ENCODE measurements at places on chromosomes 7 and 10.

DNA sequence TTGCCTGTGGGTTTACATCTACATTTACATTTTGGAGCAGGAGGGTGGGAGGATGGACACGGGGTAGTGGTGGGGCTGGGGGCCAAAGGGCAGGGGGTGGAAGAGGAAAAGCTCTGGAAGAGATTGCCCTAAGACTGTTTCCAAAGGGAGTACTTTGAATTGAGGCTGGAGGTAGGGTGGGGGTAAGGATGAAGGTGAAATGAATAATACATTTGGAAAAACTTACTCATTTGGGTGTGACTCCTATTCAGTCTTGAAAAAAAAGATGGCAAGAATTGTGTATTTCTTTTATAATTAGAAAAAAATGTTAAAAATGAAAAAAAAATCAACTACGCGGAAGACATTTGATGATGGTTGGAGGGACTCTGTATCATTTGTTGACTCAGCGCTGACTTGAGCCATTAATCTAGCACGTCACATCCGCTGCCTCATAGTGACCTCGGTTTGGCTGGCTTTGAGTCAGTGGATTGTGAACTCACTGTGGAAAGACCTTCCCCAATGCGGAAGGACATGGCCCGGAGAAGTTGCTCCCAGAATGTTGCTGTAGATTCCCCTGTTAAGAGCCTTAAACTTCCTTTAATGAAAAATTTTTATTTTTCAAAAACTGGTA is 2.8 kb downstream of the FAM180A start:
- DNase-seq, result no peak

GRCh38 chr7:2080060-2080387 is 152.7 kb downstream of the MAD1L1 start:
- DNase-seq, result no peak

DNA sequence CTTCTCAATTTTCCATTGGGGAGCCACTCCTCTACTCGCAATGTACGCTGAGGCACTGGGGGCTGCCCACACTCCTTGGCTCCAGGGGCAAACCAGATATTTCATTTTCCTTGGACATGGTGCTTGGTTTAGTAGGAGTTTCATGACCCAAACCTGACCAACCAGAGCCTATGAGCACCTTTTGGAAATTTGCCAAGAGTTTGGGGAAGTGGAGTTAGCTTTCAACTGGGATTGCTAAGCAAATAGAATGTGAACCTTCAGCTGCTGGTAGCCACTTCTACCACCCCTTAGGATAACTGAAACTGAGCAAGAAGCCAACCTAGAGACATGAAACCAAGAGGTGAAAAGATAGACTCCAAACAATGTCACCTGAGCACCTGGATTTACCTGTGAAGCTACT is 74.9 kb upstream of the COL13A1 start:
- no peak for DNase-seq

DNA sequence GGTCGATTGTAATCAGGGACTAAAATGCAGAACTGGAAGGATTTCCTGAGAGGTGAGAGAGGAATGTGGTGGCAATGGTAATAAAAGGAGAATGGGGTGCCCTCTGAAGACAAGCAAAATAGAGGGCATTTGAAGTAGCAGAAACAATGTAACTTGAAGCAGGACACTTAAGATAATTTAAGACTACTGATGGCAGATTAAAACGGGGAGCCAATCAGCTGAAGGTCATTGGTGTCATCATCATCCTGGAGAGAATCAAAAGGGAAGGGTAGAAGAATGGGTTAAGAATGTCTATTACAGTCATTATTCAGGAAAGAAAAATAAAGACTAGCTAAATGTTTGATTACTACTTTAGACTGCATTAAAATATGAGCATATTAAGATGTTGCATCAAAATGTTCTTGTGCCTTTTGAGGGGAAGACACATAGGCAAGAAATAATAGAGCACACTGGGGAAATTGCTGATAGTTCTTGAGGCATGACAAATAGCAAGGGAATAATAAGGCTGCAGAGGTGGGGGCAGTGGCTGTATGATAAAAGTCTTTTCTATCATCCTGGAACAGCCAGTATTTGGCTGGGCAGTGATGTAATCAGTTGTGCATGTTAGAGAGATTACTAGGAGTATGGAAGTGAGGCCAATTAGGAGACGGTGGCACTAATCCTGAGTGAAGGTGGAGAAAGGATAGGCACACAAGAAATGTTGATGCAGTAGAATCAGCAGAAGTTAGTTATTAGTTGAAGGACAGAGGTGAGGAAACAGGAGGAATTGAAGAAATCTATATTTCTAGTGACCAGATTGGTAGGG is 60.2 kb downstream of the CCDC71L start:
- DNase-seq, result no peak

GRCh38 chr10:122777515-122778059 is 68.1 kb downstream of the CUZD1 start:
- DNase-seq, result no peak

DNA sequence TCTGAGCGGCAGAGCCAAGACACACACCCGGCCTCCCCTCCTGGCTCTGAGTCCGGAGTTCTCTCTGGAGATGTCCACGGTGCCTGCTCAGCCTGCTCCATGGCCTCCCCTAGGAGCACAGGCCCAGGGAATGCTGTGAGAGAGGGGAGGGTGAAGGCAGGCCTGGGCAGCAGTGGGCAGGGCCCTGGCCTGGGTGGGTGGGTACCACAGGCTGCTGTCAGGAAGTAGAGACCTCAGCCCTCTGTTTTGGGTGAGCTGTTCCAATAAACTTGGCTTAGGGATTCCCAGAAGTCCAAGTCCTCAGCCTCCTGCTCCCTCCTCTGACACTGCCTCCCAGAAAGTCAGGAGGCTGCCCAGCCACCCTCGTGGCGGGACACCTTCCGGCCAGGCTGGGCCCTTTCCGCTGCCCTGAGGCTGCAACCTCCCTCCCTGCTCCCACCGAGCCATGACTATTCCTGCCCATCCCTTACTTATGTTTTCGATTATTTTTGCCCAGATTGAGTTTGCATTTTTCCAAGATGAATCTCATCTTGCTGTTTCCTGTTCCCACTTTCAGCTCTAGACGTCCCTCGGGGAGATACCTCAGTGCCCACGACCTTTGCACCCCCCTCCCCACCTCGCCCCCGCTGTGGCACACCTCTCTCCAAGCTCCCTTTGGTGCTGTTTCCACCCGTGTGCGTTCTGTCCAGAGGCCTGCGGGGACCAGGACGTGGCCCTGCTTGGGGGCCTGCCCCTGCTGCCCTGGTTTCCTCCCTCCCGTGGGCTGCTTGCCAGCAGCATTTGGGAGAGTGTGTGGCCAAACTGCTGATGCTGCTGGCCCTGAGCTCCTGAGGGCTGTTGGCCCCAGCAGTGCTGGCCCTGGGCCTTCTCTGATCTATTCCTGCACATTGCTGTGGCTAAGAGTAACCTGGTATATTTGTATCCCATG is 5.8 kb upstream of the POLM start:
- DNase-seq, result peak; percentile 47

DNA sequence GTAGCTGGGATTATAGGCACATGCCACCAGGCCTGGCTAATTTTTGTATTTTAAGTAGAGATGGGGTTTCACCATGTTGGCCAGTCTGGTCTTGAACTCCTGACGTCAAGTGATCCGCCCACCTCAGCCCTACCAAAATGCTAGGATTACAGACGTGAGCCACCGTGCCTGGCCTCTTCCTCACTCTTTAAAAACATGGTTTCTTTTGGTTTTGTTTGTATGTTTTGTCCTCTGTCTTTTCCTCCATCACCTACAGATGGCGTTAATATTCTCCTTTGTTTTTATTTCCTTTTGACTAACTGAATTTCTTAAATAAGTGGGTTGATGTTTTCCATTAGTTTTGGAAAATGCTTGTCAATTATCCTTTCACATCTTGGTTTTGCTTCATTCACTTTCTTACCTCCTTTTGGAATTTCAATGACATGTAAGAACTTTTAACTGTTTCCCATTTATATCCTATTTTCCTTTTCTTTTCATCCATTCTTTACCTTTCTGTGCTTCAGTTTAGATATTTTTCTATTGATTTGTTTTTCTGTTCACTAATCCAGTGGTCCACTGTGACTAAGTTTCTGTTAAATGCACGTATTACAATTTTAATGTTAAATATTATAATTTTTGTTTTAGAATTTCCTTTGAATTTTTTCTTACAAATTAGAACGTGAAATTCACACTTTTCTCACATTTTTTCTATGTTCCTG is 104.1 kb downstream of the ZNF467 start:
- no peak for DNase-seq

DNA sequence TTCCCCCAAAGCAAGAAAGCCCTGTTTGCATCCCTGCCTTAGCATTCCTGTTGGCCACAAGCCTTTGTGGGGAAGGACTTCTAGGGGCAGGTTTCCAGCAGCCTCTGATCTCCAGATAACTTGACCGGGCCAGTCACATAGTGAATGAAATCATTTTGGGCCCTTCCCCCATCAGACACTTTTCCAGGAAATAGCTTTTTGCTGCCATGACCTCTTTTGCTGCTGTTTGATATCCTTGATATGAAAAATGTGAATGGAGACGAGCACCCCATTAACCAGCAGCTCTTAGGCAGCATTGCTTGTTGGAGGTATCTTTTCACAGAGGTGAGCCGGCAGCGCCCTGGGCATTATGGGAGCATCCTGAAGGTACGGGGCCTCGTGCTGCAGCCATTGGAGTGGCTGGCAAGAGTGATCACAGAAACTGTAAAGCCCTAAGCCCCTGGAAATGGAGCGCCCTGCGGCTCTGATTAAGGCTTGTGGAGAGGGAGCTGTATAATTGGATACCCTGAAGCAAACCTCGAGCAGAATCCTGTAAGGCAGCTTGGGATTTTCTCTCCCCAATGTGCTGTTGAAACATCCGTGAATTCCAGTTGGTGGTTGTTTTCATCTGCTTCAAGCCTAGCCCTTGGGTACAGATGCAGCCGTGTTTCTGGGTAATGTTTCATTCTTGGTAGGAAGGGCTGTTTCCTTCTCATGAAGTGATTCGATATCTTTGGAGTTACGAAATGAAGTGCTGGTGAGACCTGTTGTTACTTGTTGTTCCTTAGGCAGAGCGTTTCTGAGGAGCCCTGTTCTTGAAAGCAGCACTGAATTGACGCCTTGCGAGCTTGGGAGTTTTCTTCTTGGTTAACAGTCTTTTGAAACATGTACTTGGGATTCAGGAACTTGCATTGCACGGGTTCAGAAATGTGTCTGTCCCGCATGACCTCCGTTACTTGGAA is 179.0 kb downstream of the PTEN start:
- peak; percentile 15 for DNase-seq

- DNase-seq, result no peak
Observed at GRCh38 chr7:55377162-55377817, 12.2 kb downstream of the LANCL2 start.

- DNase-seq, result no peak
Observed at GRCh38 chr7:1618475-1618874, 48.6 kb upstream of the PSMG3 start.

GRCh38 chr7:116805100-116805544 is 57.3 kb upstream of the CAPZA2 start:
- DNase-seq, result no peak

- DNase-seq, result no peak
Observed at GRCh38 chr10:62390497-62391176, 16.5 kb downstream of the ZNF365 start.

GRCh38 chr7:37738321-37738720 is 54.8 kb downstream of the GPR141 start:
- no peak for DNase-seq

DNA sequence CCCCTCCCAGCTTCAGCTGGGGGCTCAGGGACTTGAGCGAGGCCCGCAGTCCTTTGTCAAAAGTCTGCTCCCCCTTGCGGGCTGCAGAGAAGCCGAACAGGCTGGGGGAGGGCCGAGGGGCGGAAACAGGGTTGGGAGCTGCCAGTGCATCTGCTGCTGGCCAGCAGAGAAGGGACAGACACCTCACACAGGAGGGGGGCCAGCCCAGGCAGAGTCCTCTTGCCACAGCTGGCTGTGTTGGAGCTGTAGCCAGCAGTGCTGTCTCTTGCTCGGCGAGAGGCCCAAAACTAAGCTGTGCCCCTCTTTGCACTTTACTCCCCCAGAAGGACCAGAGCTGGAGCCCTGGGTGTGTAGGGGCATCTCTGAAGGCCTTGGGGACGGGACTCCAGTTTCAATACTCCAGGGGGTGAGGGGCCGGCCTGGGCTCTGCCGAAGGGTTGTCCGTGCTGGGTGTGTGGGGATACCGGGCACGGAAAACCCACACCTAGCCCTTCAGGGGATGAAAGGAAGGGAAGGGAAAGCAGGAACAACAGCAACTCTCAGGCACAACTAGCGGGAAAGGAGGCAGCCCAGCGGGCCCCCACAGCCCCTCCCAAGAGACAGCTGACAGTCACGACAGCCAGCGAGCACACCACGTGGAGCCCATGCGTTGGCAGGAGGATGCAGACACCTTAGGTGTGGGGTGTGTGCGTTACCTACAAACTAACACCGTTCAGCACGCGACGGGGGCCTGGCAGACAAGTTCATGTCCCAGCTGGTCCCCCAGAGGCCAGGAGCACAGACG is 17.8 kb downstream of the YKT6 start:
- no peak for DNase-seq

DNA sequence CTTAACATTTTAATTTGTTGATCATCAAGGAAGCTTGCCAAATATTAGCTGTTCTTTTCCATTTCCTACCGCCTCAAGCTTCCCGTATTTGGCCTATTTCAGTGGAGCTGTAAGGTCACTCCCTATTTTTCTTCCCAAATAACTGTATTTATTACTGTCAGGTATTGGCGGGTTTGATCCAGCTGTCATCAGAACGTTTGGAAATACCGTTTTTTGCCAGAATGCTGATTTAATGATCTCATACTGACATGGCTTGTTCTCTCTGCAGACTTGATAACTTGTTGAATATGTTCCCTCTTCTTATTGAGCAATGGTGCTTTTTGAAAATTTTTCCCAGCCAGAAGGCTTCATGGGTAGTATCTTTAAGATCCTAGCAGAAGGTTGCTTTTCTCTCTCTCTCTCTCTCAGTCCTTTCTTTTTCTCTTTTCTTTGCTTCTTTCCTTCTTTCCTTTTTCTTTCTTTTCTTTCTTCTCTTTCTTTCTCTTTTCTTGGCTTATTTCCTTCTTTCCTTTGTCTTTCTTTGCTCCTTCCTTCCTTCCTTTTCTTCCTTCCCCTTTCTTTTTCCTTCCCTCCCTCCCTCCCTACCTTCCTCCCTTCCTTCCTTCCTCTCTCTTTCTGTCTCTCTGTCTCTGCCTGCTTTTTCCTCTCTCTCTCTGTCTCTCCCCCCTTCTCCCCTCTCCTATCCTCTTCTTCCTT is 42.1 kb downstream of the CUX1 start:
- no peak for DNase-seq

DNA sequence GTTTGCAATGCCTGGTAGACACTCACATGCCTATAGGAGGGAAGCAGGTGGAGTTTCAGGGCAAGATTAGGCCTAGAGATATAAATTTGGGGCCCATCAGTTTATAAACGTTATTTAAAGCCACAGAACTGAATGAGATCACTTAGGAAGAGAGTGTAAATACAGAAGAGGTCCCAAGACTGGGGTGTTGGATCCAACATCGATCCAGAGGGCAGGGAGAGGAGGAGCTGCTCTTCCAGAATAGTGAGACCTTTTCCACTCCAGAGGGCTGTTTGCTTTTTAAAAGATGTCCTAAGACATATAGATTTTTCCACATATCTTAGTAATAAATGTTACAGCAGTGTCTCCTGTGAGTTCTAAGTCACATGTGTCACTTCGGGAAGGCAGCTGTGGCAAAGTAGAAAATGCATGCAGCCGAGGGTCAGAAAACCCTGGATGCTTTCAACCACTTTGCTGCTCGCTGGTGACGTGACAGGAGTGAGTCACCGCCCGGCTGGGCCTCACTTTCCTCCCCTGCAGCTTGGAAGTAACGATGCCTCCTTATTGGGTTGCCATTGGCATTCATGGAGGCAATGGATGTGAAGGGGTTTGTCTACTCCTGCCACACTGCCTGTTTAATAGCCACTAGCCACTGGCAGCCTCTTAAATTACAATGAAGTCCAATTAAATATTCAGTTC is 95.4 kb downstream of the TRIL start:
- no peak for DNase-seq

GRCh38 chr7:1645071-1645409 is 25.0 kb upstream of the ELFN1 start:
- DNase-seq, result no peak

Measured in Ammon's horn (tissue), 1 donor.